ENCODE measurements at places on chromosomes 16 and 17. TPM values are rescaled to one million over a fixed set of nuclear protein-coding genes. Genes with fewer than 3 reads are reported as not detected.

The SOX15 gene
- 0.57 TPM for total RNA-seq

The RTN4RL1 gene
- not detected for total RNA-seq

The SLC38A8 gene
- total RNA-seq, result not detected

The TBC1D3H gene
- not detected for total RNA-seq

The CTRB2 gene
- total RNA-seq, result not detected

The DECR2 gene
- total RNA-seq, result 10.2 TPM

The SIRT7 gene
- total RNA-seq, result 23.9 TPM

The BMERB1 gene
- 39.9 TPM for total RNA-seq

The LAT gene
- 1.1 TPM for total RNA-seq

The CD68 gene
- total RNA-seq, result 20.6 TPM

The RAI1 gene
- 26.5 TPM for total RNA-seq

The CCDC144A gene
- total RNA-seq, result 18.2 TPM

The ZNF385C gene
- total RNA-seq, result not detected

The CDK3 gene
- 0.66 TPM for total RNA-seq

The NPIPA3 gene
- total RNA-seq, result 0.29 TPM

The PRSS33 gene
- total RNA-seq, result not detected

The MYLK3 gene
- total RNA-seq, result 0.14 TPM

The KRT27 gene
- total RNA-seq, result not detected

The HOXB9 gene
- not detected for total RNA-seq

The CCR7 gene
- not detected for total RNA-seq

The CD79B gene
- total RNA-seq, result not detected

The MYOCD gene
- 4.7 TPM for total RNA-seq

The LHX1 gene
- not detected for total RNA-seq

The NOS2 gene
- not detected for total RNA-seq

The TRIM72 gene
- total RNA-seq, result not detected

The CDH3 gene
- total RNA-seq, result 0.29 TPM

The C16orf96 gene
- total RNA-seq, result under 0.01 TPM

The CFAP97D1 gene
- total RNA-seq, result not detected

The FBF1 gene
- total RNA-seq, result 14.7 TPM

The ENDOV gene
- total RNA-seq, result 21.6 TPM

The SMIM5 gene
- total RNA-seq, result not detected

The NSF gene
- 56.7 TPM for total RNA-seq

The ESRP2 gene
- total RNA-seq, result 0.14 TPM

The SDK2 gene
- under 0.01 TPM for total RNA-seq

The SENP3 gene
- total RNA-seq, result 56.9 TPM

The SLC12A3 gene
- total RNA-seq, result not detected

The PIK3R6 gene
- total RNA-seq, result not detected

The ORC6 gene
- 2.0 TPM for total RNA-seq

The ACLY gene
- 421 TPM for total RNA-seq

The NDUFAB1 gene
- 58.4 TPM for total RNA-seq

The ANKS4B gene
- not detected for total RNA-seq

The ATP1B2 gene
- total RNA-seq, result not detected

The TEKT1 gene
- total RNA-seq, result not detected

The GAA gene
- total RNA-seq, result 12.3 TPM

The ALOX15B gene
- not detected for total RNA-seq

The TVP23A gene
- not detected for total RNA-seq

The TBX4 gene
- total RNA-seq, result not detected

The GFAP gene
- 1.1 TPM for total RNA-seq

The HOXB13 gene
- 1.6 TPM for total RNA-seq

The ITGAL gene
- not detected for total RNA-seq

The CES4A gene
- 2.7 TPM for total RNA-seq

The PERCC1 gene
- not detected for total RNA-seq

The TOX3 gene
- total RNA-seq, result not detected

The MPHOSPH6 gene
- 51.4 TPM for total RNA-seq
